ENCODE measurements at places on chromosomes 7 and 10.

DNA sequence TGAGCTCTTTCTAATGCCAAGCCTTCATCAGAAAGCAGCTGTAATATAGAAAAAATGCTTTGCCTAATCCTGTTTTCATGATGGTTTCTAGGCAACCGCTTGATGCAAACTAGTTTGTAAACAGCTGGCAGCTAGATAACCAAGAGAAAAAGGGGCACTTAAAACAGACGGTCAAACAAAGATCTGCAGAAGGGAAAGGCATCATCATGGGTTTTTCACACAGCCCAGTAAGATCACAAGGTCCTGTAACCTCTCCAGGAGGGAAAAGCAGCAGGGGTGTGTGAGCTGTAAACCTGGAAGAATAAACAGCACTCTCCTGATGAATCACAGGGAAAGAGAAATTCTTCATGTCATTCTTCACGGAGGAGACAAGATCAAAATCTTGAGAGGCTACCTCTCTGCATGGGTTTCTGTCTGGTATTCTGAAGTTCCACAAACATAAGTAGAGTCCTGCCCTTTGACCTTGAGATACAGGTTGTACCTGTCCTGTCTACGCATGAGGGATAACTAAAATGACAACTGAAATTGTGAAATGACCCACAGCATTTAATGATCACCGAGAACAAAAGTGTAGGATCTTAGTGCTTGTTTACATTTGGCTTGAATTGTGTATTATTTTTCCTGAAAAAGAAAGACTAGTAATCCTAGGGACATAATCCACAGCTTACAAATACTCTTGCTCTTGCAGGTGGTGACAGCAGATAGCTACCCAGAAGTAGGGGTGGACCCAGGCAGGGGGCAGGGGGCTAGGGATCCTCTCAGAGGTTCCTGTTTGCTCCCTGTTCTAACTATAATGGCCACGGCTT is 48.0 kb downstream of the CREB3L2 start:
- no peak for DNase-seq

GRCh38 chr7:5354460-5355232 is 69.0 kb downstream of the TNRC18 start:
- peak; percentile 73 for DNase-seq

GRCh38 chr7:138167869-138168296 is 91.6 kb downstream of the AKR1D1 start:
- no peak for DNase-seq

- DNase-seq = no peak
Observed at GRCh38 chr7:19852192-19852591, 78.8 kb upstream of the TMEM196 start.

- DNase-seq = no peak
Observed at GRCh38 chr7:94595717-94596116, 60.2 kb downstream of the SGCE start.

- DNase-seq = no peak
Observed at GRCh38 chr10:123560301-123561140, 105.6 kb upstream of the GPR26 start.

All from T47D (cell line).